ENCODE measurements at places on chromosomes 12 and 14.

- peak; percentile 12 for DNase-seq
Measured at GRCh38 chr12:24760162-24760561, 188.7 kb downstream of the BCAT1 start.

DNA sequence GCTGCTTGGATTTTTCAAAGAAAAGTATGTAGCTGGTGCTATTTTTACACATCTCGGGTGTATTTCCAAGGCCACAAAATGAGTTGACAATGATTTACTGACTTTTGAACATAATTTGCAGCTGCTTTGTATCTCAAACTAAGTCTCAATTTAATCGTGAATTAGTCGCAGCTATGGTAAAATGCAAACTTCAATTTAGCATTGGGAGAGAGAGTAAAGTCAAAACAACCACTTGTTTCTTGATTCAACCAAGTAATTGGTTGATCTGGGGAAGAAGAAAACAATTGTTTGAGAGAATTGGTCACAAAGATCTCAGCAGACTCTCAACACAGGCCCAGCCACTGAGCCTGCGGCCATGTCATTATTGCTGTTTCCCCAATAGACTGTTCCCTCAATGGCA is 75.0 kb upstream of the DYRK2 start:
- DNase-seq = no peak

DNA sequence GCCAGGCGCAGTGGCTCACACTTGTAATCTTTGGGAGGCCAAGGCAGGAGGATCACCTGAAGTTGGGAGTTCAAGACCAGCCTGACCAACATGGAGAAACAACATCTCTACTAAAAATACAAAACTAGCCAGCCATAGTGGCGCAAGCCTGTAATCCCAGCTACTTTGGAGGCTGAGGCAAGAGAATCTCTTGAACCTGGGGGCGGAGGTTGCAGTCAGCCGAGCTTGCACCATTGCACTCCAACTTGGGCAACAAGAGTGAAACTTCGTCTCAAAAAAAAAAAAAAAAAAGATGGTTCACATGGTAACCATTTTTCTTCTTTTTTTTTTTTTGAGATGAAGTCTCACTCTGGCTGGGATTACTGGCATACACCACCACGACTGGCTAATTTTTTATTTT is 35.3 kb downstream of the SLC2A14 start:
- DNase-seq = no peak

- DNase-seq = no peak
Measured at GRCh38 chr14:100468557-100468956, 118.7 kb downstream of the BEGAIN start.

DNA sequence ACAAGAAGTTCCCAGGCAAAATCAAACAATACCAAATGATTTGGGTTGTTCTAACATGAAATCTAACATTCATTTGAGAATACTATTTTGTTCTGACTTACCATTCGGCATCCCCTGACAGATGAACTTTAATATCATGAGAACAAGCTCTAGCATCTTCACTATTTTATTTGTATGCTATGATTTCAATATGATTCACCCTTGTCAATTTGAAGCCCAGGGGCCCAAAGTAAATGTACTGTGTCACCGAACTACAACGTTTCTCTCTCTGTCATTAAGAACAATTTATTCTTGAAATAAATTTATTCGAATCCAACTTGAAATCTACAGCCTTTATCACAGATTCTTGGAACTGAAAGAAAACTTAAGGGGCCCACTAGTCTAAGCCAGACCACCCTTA is 146.2 kb upstream of the RASSF8 start:
- DNase-seq = no peak

DNA sequence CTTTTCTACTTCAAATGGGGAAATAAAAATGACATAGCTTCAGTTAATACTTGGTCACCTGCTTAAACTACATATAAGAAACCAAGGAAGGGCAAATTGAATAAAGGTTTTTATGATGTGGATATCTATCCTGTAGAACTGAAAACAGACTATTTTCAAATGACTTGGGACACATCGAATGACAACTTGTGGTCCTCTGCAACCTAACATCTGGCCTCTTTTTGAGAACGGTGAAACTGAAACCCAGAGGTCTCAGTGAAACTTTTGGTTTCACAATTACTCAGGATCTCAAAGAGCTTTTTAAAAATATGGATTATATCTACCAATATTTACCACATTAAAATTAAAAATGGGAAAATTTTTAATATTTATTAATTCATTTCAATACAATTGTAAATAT is 65.2 kb downstream of the PPP2R5E start:
- DNase-seq = no peak

- DNase-seq = no peak
Measured at GRCh38 chr14:71481021-71481654, 451.1 kb upstream of the RGS6 start.
